Stimulated activated CD4-positive, alpha-beta T cell treated with anti-CD3 and anti-CD28 coated beads, Interleukin-4, amount 100 ng/mL, for 1 hour (primary cell): ENCODE measurements at places on chromosomes 13 and 19.
A peak's percentile ranks its signal among the peaks of the same experiment; 100 is the strongest.

GRCh38 chr19:4389511-4390016, 10.8 kb downstream of the SH3GL1 start:
- no peak for DNase-seq

GRCh38 chr13:21055016-21055415, 6.4 kb downstream of the LATS2 start:
- DNase-seq: no peak

DNA sequence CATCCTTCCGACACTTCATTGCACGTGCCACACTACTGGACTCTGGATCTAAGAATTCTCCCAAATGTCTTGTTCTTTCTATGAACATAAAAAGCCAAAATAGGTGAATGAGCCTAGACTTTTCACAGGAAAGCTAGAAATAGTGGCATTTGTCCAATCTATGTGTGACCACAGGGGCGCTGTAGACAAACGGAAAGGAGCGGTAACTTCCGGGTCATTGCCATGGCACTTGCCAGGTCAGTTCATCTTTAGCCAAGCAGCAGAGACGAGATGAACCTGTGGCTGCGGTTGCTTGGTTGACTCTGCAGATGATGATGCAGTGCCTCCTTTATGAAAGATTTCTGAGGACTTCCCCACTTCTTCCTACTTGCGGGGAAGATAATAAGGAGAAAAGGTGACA, 65.6 kb downstream of the ADGRE1 start:
- DNase-seq: no peak

- peak; percentile 80 for DNase-seq
Observed at GRCh38 chr19:40464059-40465024, 1.2 kb downstream of the BLVRB start.

DNA sequence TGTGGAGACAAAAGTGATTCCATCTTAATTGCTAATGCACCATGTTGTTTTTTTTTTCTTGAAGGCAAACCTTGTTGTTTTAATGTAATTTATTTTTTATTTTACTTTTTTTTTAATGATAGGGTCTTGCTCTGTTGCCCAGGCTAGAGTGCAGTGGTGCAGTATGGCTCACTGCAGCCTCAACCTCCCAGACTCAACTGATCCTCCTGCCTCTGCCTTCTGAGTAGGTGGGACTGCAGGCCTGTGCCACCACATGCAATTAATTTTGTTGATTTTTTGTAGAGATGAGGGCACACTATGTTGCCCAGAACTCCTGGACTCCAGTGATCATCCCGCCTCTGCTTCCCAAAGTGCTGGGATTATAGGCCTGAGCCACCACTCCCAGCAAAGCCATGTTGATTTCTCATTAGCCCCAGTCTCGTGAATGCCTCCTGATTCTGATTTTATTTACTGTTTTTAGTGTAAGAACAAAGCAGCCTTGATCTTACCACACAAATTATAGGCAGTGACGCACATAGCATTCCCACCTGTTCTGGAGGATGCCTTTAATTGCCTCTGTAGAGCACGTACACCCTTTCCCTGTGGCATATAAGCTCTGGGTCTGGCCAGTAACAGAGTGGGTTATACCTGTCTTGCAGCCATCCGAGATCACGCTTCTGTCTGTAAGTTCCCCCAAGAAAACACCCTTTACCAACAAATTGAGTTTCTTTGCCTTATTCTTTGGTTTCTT, 150.4 kb downstream of the GGACT start:
- DNase-seq: no peak

DNA sequence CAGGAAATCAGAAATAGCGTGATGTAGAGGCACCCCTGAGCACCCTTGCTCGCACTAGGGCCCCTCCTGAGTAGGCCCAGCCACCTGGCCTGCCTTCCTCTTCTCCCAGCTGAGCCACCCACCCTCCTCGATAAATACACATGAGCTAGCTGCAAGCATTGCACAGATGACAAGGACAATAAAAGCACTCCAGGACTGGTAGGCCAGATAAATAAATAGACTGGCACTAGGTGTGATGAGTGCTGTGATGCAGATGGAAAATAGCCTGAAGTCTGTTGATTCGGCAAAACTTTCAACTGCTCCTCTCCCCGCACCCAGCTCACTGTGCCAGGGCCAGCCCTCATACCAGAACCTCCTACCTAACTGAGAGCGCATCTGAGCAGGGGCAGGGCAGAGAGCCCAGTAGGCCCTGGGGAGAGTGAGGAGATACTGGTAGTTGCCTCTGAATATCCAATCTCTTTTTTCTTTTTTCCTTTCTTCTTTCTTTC, 54.5 kb upstream of the GPI start:
- no peak for DNase-seq

GRCh38 chr19:44303320-44303719, 1.5 kb downstream of the ZNF235 start:
- DNase-seq: no peak

GRCh38 chr13:24763596-24764275, at the start of gene RNF17:
Gene RNF17 (plus strand): TSS chr13:24764169. CDS start chr13:24764204, 35 bp downstream.
- DNase-seq: no peak

DNA sequence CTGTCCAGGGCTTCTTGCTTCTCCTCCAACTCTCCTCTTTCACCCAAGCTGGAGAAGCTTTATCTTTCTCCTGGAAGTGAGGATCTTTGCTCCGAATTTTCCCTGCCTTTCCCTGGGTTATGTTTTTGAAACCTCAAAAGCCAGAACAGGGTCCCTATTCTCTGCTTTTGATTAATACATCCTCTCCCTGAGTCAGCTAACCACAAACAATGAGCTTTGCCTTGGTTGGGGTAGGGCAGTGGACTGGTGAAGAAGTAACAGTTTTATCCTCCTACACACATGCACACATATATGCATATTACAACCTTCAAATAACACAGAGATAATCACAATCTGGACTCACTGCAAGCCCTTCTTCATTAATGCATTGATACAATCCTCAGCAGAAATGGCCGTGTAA, 44.6 kb downstream of the DLEU7 start:
- no peak for DNase-seq

GRCh38 chr13:81171065-81171647, 830.2 kb upstream of the SPRY2 start:
- no peak for DNase-seq

DNA sequence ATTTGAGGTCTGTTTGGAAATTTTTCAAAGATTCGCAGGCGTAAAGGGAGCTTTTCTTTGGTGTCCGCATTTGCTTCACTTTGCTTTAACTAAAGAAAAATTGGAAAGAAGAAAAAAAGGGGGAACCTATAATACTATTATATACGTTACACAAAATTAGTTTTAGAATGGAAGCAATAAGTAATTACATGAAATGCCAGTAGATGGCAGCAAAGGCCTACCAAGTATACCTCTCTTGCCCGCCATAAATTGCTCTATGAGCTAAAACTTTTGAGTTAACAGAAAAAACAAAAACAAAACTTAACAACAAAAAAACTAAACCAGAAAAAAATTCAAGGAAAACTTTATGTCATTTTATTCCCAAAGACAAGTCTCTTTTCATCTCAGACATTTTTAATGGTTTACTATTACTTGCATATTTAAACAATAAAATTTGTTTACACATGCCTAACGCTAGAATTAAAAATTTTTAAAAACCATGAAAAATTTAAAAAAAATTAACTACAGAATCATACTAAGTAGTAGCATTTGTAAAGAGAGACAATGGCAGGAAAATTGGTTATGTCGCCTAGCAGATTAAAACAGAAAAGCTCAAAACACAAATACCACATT, 271.4 kb downstream of the NALCN start:
- DNase-seq: no peak

- DNase-seq: no peak
Observed at GRCh38 chr19:16795731-16796130, 33.5 kb upstream of the SIN3B start.

DNA sequence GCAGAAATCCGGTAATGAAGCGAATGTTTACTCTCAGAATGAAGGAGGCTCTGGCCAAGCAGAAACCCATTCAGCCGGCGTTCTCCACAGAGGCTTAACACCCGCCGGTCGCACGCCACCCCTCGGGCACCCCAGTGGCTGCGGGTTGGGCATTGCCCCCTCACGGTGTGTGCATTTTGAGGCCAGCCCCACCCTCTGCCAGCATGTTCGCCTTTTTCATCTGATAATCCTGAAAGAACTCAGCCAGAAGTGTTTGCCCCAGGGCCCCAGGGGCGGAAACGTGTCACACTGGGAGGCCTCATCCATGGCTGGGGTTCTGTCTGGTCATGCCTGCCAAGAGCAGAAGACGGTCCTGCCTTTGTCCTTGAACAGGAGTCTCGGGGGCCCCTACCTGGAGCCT, 34.2 kb downstream of the COMP start:
- DNase-seq: no peak

DNA sequence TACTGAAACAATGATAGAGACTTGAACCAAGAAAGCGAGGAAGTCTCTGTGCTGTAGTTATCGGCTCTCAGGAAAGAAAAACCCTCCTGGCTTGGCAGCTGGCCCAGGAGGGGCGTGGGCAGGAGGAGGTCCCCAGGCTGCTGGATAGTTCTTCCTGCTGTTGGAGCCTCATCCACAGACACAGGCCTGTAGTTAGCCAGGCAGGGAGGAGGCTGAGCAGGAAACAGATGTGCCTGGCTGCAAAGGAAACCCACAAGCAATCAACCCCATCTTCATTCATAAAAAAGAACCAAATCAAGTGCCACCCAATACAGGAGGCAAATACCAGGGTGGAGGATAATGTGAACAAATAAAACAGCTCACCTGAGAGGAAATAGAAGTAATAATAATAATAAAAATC, 86.2 kb downstream of the IRS2 start:
- DNase-seq: no peak

DNA sequence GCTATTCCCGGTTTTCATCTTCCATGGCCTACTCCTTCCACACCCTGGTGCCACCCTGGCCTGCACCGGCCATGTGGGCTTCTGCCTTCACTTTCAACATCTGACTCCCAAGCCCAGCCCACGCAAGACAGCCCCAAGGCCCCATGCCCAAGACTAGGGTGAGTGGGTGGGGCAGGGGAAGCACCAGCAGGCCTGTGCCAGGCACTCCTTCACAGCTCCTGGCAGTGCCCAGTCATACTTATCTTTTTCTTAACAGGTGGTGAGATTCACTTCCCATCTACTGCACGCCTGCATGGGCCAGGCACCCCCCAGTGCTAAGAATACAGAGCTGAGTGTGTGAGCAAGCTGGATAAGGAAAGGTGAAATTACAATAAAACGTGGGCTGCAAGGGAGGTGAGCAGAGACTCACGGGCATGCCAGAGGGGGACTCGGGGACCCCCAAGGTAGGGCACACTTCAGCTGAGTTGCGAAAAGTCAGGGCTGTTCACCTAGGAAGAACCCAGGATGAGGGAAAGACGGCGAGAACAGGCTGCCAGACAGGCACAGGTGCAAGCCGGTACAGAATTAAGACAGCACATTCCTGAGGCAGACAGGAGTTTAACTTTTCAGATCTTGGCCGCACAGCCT, 55.7 kb downstream of the COL4A1 start:
- DNase-seq: no peak

GRCh38 chr19:30361721-30362120, 10.5 kb upstream of the ZNF536 start:
- DNase-seq: no peak

DNA sequence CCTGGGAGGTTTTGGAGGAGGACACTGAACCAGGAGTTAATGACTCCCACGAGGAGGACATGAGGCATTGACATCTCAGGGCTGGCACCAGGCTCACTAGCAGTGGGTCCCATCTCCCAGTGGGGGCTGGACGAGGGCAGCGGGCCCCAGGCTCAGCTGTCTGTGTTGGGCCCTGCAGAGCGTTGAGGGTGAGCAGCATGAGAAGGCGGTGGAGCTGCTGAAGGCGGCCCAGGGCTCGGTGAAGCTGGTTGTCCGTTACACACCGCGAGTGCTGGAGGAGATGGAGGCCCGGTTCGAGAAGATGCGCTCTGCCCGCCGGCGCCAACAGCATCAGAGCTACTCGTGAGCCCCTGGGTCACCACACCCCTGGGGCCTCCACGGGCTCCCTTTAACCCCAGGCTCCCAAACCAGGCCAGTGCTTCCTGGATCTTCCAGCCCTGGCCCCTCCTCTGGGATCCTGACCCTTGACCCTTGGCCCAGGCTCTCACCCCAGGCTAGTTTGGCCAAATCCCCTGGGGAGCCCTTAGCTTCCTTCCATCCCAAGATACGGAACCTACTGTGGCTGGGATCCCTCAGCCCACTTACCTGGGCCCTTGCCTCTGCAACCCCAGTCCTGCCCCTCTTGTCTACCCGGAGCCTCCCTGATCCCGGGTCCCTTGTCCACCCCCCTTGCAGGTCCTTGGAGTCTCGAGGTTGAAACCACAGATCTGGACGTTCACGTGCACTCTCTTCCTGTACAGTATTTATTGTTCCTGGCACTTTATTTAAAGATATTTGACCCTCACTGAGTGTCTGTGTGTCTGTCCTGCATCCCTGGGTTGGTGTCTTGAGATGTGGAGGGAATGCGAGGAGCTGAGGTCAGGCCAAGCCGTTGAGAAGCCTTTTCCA, 1.0 kb downstream of the C19orf73 start:
- DNase-seq: no peak

DNA sequence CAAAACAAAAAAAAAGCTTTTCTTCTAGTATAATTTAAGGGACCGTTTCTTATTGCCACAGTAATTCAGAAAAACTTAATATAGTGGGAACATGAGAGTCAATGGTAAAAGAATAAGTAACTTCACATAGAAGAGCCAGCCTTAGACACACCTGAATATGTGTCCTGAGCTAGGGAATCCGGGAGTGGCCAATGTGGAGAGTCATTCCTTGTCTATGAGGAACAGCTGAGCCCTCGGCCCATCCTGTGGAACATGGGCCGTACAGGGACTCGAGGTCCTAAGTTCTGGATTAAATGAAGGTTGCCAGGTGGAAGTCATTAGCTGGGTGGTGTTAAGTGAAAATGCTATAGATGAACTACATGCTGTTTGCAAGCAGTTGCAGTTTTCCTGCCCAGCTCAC, 32.2 kb downstream of the EFNB2 start:
- no peak for DNase-seq

DNA sequence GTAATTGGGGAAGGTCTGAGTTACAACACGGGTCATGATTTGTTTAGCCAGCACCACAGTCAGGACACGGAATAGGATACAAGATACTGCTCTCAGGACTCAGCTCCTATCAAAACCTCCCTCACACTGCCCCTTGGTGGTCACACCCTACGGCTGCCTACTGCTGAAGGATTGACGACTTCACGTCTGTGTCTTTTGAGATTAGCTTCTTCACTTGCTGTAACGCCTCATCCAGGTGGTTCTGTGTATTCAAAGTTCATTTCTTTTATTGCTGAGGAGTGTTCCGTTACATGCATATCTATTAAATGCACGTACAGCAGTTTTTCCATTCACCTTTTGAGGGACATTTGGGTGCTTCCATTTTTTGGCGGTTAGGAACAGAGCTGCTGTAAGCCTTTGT, 46.3 kb downstream of the URI1 start:
- DNase-seq: no peak

GRCh38 chr19:35458731-35459391, 10.8 kb downstream of the FFAR2 start:
- DNase-seq: no peak

- DNase-seq: no peak
Observed at GRCh38 chr13:101945435-101945834, 456.4 kb downstream of the FGF14 start.
